ENCODE measurements at places on chromosomes 4 and X.

- no peak for DNase-seq
Measured at GRCh38 chr4:3044870-3045819, 29.2 kb downstream of the HTT-AS start.

DNA sequence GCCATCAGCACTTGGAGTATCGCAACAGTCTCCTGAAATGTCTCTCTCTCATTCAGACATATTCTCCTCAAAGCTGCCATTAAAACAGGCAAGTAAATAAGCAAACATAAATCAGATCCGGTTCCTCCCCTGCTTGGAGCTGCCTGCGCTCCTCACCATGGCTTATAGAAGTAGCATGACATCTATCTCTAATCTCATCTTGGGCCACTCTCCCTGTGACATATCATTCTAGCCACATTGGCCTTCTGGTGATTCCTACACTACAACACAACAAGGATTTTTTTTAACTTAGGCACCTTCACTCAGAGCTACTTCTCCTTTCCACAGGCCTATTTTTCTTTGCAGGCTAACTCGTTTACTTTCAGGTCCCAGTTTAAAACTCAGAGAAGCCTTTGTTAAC is 387.9 kb downstream of the ARHGAP24 start:
- DNase-seq, result no peak

DNA sequence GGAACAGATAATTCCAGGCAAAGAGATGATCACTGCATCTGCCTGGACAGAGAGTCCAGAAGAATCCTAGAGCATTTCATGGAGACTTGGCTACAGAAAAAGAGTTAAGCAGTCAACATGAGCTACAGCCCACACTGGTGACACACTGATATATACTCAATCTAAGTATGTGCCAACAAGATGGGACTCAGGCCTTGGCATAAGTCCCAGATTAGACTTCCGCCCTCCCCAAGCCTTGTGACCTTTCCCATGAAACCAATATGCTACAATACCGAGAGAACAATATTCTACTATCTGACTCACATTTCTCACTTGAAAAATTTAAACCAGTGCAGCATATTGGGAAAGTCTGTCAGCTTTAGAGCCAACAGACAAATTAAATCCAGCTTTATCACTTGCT is 65.7 kb upstream of the SLITRK2 start:
- no peak for DNase-seq

DNA sequence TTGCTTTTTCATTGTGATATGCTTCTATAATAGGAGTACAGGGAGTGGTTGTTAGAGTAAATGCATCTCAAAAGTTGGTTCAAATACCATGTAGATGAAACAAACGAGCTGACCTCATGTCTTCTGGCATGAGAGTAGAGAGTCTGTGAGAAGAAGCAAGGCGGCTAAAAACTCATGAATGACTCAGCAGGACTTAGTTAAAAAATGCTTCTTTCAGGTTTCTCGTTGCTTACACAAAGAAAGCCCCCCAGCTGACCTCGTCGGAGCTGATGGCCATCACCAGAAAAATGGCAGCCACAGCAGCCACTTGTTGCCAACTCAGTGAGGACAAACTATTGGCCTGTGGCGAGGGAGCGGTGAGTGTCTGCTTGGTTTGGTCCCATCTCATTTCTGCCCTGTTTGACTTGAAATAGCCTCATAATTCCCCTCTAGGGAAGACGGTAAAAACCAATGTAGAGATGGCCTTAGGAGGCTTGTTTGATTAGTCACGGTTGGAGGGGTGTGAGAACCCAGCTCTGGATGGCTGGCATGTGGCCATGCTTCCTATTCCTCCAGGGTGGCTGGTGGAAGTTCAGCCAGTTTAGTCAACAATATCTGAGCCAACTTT is 14.5 kb downstream of the AFP start:
- DNase-seq, result no peak

- DNase-seq, result no peak
Measured at GRCh38 chr4:145012841-145013240, 85.2 kb downstream of the ANAPC10 start.

DNA sequence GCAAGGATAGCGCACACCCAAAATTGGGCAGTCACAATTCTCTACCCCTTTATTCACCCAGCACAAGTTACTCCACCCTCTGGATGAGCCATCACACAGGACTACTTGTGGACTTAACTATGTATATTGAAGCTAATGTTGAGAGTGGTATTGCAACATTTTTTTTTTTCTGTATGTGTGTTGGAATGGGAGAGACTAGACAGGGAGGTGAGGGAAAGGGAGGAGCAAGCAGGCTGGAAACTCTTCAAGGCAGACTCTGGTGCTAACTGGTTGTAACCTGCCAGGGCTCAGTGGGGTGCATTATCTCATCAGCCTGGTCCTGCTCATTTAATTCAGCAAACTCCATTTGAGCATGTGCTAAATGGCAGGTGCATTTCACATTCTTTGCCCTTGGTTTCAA is 18.4 kb upstream of the CWH43 start:
- DNase-seq, result no peak

GRCh38 chr4:160894809-160895208 is 1269.0 kb downstream of the FSTL5 start:
- DNase-seq, result no peak

- DNase-seq, result no peak
Measured at GRCh38 chrX:12239356-12240082, 101.2 kb downstream of the FRMPD4 start.

- DNase-seq, result no peak
Measured at GRCh38 chr4:127667772-127668171, 35.0 kb downstream of the INTU start.

- DNase-seq, result no peak
Measured at GRCh38 chrX:136030303-136031191, 45.3 kb downstream of the SLC9A6 start.

DNA sequence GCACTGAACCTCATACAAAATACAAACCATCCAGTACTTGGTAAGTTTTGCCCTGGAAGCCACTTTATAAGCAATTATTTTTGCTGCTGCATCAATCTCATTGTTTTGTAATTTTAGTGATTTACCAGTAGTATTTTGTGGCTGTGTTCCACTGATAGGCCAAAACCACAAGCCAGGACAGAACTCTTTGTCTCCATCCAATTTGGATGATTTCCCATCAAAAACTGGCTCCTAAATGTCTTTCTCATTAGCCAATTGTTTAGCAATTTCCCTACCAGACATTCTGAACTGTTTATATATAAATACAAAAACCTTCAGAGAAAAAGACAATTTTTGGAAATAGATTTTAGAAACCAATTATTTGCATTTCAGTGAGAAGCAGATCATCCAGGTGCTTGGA is 4.4 kb downstream of the GSPT2 start:
- DNase-seq, result no peak

GRCh38 chr4:167021545-167022155 is 212.6 kb downstream of the SPOCK3 start:
- DNase-seq, result peak; percentile 52

DNA sequence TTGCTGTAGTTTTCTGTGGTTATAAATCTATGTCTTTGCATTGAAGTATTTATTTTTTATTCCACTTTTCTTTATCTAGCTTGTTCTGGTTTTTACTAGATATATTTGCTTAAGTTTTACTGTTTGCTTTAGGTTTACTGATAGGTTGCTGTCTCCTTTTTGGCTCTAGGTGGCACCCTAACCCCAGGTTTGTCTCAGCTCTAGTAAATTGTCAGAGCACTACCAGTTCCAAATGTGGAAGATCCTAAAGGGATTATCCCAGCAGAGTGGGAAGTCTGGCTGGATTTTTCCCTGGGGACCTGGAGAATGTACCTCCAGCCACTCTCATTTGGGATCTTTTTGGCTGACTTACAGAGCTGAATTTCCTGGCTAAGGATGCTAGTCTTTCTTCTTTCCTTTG is 106.1 kb downstream of the PBDC1 start:
- peak; percentile 7 for DNase-seq

DNA sequence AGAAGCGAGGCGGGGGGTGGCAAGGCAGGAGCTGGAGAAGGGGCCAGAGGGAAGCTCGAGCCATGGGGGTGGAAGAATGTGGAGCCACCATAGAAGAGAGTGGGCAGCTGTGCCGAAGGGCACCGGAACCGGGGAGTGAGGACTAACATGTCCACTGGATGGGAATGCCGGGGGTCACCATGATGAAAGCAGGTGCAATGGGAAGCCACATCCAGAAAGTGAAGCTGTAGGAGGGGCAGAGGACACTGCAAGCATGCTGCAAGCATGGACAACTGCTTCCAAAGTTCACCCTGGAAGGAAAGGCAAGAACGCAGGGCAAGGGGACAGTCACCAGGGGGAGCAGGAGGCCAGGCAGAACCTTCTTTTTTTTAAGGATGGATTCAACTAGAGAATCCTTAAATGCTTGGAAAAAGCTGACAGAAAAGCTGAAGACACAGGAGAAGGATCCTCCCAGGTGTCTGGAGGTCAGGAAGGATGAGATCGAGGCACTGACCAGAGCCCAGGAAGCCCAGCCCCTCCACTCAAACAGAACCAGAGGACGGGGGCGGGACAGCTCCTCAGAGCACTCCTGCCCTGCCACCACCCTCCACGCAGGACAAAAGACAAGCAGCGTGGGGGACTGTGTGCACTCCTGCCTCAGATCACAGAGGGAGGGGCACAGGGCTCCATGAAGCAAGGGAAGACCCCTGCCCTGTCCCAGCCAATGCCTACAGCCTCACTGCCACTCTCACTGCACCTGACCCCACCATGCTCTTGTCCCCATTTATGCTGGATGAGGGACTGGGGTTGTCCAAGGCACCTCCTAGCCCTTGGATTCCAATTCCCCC is 169.2 kb downstream of the AFAP1 start:
- DNase-seq, result no peak

GRCh38 chr4:86506591-86506990 is 87.5 kb upstream of the PTPN13 start:
- no peak for DNase-seq

GRCh38 chrX:119880552-119881437 is 9.2 kb downstream of the NDUFA1 start:
- no peak for DNase-seq

- no peak for DNase-seq
Measured at GRCh38 chr4:44320833-44321232, 127.8 kb downstream of the KCTD8 start.

GRCh38 chr4:74618659-74619058 is 173.7 kb downstream of the AREG start:
- DNase-seq, result no peak

DNA sequence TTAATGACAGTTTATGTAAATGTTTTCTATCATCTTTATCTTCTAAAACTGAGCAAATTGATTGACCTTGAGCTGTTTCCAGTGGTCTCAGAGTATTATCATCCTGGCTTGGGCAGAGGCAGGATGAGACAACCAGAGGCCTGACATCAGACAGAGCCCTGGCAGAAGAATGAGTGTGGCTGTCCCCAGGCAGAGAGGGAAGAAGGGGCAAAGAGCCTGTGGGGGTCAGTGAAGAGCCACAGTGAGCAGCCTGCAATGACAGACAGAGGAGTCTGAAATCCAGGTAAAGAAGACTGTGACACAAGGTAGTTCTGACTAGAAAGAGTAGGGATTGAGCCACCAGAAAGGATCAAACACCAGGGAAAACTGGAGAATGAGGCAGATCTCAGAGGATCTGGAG is 182.4 kb upstream of the ARSJ start:
- DNase-seq, result no peak

GRCh38 chr4:25103418-25103817 is 56.8 kb downstream of the SEPSECS start:
- no peak for DNase-seq

GRCh38 chr4:110624398-110624780 is 1.5 kb upstream of the PITX2 start:
- no peak for DNase-seq

DNA sequence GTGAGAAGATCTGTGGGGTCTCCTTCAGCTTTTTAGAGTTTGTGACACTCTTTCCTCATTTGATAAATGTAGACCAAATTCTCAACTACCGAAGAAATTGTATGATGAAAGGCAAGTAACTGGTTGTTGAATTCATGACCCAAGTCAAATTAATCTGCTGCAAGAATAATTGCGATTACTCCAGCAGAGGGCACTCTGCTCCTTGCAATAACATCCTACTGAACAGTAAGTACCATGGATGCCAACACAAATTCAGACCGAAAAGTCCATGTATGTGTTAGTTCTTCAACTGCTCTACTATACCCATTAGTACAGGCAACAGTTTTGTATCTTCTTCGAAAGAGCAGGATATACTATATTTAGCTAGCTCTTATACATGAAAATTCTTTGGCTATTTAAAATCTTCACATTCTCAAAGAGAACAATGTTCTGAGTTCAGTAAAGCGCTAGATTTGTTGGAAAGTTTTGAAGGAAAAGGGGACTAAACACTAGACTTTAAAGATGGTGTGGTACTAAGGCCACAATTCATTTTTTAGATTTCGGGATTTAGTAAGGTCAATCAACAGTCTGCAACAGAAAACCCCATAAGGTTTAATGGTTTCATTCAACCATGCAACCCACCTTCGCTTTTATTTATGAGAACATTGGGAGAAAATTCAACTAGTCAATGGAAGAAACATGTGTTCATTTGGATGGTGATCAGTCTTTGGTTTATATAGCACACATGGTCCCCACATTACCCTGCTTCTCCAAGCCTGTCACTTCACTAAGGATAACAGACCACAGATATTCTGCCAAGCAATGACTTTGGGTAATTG is 105.4 kb upstream of the TBC1D9 start:
- peak; percentile 80 for DNase-seq

DNA sequence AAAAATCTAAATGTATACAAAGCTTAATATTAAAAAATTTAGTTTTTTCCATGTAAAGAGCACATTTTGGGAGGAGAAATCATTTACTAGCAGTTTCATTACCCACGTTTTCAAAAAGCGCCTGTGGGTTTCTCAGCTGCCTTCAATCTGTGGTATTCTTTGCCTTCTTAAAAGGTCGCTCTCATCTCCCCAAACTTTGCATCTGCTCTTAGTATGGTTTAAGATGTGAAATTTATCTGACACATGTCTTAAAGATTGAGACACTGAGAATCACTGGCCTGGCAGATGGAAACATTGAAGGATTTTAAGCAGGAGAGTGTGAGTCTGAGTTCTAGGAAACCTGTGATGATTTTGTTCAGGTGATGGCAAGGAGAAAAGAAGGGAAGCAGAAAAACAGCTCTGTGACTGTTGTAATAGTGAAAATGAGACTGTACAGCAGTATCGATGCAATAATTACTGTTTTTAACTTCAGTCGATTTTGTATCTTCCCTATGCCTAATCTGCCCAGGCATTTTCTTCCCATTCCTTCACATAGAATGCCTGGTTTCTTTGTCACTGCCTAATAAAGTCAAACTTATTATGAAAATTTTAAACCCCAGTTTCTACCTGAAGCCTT is 75.9 kb downstream of the PAQR3 start:
- no peak for DNase-seq

GRCh38 chrX:30613721-30614120 is 36.2 kb upstream of the TASL start:
- no peak for DNase-seq

GRCh38 chrX:151679798-151680402 is 15.4 kb upstream of the PRRG3 start:
- no peak for DNase-seq

GRCh38 chr4:17981063-17981462 is 40.5 kb downstream of the LCORL start:
- no peak for DNase-seq
